ENCODE measurements at places on chromosomes 3 and 15.

DNA sequence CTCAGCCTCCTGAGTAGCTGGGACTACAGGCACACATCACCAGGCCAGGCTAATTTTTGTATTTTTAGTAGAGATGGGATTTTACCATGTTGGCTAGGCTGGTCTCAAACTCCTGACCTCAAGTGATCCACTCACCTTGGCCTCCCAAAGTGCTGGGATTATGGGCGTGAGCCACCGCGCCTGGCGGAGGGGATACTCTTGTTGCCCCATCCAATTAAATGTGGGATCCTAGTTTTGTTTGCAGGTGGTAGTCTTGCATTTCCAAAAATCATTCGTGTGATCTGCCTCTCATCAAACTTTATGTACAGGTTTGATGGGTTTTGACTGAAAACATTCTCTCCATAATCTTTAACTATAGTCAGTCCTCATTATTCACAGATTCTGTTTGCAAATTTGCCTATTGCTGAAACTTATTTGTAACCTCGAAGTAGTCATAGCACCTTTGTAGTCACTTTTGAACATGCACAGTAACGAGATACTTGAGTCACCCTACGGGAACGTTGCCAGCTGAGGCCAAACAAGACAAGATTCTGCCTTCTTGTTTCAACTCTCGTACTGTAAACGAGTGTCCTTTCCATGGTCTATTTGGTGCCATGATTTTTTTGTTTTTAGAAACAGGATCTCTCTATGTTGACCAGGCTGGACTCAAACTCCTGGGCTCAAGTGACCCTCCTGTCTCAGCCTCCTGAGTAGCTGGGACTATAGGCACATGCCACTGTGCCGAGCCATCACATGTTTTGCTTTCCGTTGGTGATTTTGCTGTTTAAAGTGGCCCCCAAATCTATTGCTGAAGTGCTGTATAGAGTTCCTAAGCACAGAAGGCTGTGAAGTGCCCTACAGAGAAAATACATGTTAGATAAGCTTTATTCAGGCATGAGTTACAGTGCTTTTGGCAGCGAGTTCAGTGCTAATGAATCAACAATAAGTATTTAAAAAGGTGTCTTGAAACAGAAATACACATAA, 8.1 kb upstream of the MAPK6 start:
- no peak for DNase-seq

DNA sequence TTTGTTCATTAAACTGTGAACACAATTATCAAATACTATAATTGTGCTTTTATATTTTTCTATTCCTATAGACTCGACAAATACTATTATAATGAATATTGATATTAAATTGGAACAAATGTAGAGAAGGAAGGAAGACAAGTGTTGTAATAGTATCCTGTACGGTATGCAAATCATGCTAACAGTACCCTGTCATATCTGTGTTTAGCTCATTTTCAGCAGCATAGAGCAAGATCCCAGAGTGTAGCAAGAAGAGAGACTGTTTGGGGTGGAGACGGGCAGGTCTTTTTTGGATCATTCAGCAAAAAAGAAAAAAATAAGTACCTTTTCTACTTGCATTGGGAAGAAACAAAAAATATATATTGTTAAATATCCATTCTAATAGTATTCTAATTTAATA, 224.1 kb downstream of the TPRG1 start:
- DNase-seq: peak; percentile 21

GRCh38 chr15:101520395-101520794, 30.9 kb upstream of the PCSK6 start:
- no peak for DNase-seq

- no peak for DNase-seq
These were observed 183.8 kb upstream of the THRB start for GRCh38 chr3:24678421-24678865.

DNA sequence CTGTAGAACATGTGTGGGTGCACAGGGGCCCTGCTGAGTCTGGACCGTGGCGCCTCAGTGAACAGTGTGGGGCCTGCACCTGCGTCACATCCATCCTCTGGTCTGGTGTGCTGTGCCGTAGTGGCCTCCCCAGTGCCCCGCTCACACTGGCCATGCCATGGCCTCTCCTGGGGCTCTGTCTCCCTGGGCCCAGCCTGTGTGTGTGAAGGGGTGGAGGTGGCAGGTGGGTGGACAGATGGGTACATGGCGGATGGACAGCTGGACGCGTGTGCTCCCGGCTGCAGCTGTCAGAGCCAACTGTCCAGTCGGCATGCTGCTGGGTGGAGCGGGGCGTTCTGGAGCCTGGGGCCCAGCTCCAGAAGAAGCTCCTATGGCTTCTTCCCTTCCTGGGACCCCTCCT, 17.8 kb downstream of the PLXNA1 start:
- no peak for DNase-seq

- no peak for DNase-seq
These were observed 57.6 kb upstream of the NEO1 start for GRCh38 chr15:72994534-72995177.

DNA sequence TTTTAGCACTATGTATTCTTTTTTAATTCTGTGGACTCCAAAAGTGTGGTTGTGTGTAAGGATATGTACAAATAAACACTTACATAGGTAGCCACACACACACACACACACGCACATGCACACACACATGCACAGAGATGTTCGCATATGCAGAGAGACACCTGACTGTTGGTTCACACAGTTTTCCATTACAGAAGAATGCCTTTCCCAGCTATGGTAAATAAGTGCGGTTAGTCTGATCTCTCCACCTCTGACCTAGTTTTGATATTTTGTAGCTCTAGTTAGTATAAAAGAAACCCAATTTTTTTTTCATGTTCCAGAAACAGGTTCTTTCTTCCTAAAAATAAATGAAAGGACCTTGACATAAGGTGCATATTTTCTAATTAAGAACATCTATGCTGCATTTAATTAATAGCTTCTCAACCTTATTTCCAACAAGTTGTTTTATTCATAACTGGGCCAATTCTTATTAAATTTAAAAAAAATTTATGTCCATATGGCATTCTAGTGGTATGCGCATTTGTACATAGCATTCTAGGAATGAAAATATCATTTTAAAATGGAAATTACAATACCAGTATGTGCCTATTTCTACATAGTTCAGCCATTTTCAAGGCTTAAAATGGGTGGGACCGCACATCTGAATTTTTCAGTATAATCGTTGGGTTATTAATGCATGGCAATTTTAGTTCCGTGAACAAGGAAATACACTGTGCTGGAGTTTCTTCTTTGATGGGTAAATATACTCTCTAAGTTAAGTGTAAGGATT, 27.2 kb downstream of the TMEM108 start:
- no peak for DNase-seq

DNA sequence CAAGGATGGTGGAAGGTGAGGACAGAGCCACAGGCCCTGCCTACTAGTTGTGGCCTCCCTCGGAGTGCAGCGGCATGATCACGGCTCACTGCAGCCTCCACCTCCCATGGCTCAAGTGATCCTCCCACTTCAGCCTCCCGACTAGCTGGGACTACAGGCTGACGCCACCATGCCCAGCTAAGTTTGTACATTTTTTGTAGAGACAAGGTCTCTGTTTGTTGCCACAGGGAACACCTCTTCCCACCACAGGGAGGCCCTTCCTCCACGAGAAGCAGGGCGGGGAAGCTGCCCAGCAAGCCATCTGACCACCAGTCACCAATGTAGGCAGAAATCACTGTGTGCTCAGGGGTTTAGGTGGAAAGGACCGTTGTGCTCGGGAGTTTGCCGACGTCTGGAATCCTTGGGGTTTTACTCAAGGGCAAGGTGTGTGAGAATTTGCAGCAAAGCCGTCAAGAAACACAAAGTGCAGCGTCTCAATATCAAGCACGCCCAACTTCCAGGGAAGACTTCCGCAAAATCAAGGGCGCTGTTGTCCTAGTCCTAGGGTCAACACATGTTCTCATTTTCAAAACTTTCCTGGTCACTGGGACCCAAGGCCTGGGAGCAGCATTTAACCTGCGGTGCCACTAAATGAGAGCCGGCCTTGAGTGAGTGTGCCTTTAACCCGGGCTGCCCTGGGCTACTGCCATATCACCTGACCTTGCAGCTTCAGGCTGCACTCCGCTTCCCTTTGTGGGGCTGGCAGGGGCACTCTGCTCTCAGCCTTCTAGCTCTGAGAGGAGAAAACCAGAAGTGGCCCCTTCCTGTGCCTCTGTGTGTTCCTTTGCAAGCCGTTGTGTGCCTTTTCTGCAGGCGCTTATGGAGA, 65.7 kb downstream of the SLC12A8 start:
- no peak for DNase-seq

DNA sequence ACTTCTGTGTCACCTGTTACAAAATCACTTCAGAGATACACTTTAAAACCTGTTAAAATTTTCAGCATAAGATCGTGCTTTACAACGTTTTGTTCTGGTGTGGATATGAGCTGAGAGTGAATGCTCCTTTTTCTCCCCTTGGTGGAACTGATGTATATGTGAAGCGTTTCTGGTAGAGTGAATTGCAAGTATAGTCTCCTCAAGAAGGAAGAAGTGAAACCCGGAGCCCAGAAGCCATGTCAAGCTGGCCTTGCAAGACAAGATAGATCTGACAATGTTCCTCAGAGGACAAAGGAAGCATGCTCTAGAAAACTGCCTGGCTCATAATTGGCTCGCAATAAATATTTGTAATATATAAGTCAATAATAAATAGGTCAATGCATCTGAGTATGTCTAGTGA, 23.6 kb downstream of the SERPINI2 start:
- DNase-seq: no peak

GRCh38 chr3:54628888-54629441, 298.9 kb downstream of the LRTM1 start:
- no peak for DNase-seq

- no peak for DNase-seq
These were observed 44.3 kb upstream of the GCNT3 start for GRCh38 chr15:59567324-59567723.

- no peak for DNase-seq
These were observed 15.9 kb upstream of the HRH1 start for GRCh38 chr3:11138371-11138770.

DNA sequence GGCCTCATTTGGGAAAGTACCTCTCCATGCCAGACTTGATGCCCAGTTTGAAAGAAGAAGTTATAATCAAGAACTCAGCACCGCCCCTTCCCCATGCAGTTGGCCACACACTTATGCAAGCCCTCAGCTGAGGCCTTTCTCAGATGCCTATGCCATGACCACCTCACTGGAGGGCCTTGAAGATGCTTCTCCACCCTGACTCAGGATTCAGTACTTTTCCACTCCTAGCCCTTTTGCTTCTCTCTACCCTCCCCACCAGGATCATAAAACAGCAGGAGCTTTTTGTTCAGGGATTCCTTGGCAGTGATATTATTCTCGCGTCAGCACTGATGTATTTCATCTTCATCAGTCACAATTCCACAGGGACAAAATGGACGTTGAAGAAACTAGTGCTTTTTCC, 313.5 kb downstream of the PYDC2 start:
- no peak for DNase-seq

GRCh38 chr3:31645256-31645655, 112.5 kb downstream of the STT3B start:
- no peak for DNase-seq

- no peak for DNase-seq
These were observed 4.3 kb upstream of the FGD5 start for GRCh38 chr3:14814411-14814871.

GRCh38 chr3:51024765-51025632, 350.3 kb downstream of the DOCK3 start:
- DNase-seq: no peak

DNA sequence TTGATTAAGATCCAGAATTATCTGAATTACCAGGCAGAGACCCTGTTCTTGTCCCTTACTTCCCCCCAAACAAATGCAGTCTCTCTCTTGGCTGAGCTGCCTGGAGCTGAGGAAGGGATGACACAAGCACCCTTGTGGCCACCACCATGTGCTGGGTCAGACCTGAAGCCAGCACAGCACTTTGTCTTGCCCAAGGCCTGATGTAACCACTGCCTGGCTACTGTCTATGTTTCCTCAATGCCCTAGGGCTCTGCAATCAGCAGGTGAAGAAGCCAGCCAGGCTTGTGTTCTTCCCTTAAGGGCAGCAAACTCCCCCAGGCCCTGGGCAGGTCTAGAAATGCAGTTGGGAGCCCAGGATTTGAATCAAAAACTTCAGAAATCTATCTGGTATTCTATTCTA, 15.8 kb upstream of the CASR start:
- DNase-seq: no peak

DNA sequence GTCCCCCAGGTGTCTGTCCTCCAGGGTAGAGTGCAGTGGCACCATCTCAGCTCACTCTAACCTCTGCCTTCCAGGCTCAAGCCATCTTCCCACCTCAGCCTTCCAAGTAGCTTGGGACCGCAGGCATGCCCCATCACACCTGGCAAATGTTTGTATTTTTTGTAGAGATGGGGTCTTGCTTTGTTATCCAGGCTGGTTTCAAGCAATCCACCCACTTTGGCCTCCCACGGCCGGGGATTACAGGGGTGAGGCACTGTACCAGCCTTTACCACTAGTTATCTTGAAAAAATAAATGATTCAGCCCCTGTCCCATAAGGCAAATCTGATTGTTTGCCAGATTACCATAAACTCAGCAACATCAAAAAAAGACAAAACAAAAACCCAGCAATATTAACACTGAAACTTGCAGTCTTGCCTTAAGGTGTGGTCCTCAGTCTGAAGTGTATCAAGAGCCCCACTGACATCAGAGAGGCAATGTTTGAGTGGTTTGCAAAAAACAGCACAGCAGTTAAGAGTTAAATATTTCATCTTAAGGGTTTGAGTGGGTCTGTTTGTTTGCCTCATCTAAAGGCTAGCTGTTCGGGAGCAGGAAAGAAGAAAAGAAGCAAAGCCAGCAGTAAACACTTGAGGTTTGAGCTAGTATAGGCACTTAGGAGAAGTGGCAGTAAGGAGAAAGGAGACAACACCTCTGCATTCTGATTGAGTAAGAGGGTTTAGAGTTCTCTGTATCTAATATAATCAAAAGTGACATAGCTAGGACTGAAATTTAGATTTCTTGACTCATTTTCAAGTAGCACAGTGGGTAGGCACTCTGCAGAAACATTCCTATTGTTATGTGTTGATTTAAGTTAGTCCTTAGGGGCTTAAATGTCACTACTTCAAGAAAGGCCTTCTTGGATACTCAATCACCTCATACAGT, 26.3 kb upstream of the EDEM1 start:
- DNase-seq: no peak

- no peak for DNase-seq
These were observed 50.6 kb upstream of the MLF1 start for GRCh38 chr3:158520433-158520832.

- DNase-seq: no peak
These were observed 325.3 kb downstream of the ROBO2 start for GRCh38 chr3:77365152-77365551.

DNA sequence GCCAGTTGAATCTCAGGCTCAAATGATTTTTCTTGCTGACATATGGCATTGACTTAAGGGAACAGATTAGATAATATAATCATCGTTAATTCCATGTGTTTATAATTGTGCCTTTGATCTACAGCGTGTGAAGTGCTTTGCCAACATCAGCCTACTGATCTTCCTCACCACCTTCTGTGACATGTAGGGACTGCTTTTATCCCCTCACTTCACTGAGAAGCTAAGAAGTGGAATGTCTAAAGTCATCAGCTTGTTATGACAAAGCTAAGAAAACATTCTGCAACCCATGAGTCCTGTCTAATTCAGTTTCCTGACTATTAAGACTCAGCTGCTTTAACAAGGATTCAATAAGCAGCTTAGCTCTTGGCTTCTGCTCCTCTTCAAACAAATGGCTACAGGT, 106.0 kb downstream of the MYH15 start:
- DNase-seq: no peak

Measured in NCI-H526 treated with DMSO at 0.1 percent for 48 hours (cell line).